ENCODE measurements at places on chromosomes 12 and 14.

DNA sequence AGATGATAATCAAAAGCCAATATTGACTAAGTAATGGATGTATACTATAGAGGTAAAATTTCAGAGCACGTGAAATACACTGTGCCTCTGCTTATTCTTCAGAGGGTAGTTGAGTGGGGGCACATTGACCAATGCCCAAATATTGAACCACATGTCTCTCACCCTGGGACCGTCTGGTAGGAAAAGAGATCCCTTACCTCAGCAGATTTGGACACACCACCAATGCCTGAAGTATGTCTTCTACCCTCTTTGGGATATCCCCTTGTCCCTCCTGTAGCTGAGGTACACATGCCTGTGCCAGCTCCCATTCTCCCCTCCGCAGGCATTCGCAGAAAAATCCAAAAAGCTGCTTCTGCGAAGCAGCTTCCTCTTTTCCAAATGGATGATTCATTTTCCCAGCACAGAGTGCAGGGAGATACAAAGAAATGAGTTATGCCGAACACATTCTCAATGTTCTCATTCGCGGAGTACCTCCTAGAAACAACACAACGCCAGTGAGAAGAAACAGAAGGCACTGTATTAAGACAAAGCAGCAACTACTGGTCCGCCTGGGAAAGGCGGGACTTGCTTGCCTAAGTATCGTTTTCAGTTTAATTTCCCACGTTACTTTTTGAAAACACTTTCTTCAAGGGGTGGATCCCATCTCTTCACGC is 691 bp downstream of the ZFYVE26 start:
- DNase-seq = no peak

DNA sequence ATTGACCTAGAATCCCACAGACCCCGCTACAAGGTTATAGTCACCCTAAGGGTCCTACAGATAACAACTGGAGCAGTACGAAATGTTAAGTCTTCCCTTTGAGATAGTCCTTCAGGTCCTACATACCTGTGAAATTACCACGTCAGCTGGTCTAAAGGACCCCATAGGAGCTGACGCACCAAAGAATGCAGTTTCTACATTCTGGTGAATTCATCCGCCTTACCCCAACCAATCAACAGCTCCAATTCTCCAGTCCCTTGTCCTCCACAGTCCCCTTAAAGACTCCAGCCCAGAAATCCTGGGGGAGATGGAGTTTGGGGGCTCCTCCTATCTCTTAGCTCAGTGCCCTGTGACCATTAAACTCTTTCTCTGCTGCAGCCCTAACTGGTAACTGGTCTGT is 36.2 kb upstream of the PRMT8 start:
- DNase-seq = no peak

GRCh38 chr14:76867516-76868453 is 41.6 kb downstream of the LRRC74A start:
- DNase-seq = no peak

GRCh38 chr12:104653730-104654664 is 197.2 kb downstream of the CHST11 start:
- no peak for DNase-seq

DNA sequence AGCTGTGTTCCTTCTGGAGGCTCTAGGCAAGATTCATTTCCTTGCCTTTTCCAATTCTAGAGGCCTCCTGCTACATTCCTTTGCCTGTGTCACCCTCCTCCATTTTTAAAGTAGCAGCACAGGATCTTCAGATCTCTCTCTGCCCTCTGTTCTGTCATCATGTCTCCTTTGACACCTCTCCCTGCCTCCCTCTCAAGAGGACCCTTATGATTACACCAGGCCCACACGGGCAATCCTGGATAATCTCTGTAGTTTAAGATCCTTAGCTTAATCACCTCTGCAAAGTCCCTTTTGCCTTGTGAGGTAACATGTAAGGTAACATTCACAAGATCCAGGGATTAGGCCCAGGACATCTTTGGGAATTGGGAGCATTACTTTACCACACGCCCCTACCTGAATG is 155.2 kb downstream of the SYNE2 start:
- no peak for DNase-seq

GRCh38 chr14:86596024-86596423 is 1066.1 kb downstream of the FLRT2 start:
- no peak for DNase-seq

DNA sequence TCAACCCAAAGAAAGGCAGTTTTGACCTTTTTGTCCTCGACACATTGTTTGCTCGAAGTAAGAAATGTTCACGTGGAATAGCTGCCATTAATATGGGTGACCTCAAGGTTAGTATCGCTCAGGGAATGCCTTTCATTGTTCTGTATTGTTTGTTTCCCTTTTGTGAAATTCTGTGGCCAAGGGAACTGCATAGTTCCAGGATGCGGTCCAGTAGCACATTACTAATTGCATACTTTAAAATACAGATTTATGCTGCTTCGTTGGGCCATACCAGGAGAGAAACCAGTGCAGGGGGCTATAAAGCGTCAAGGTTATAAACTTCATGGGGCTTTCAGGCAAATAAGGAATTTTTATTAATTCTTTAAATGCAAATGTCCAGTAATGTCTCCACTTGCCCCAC is 73.3 kb upstream of the USP44 start:
- no peak for DNase-seq

GRCh38 chr14:59020382-59020781 is 168.1 kb upstream of the DAAM1 start:
- no peak for DNase-seq

GRCh38 chr12:13022851-13023271 is 21.3 kb upstream of the FAM234B start:
- DNase-seq = no peak

DNA sequence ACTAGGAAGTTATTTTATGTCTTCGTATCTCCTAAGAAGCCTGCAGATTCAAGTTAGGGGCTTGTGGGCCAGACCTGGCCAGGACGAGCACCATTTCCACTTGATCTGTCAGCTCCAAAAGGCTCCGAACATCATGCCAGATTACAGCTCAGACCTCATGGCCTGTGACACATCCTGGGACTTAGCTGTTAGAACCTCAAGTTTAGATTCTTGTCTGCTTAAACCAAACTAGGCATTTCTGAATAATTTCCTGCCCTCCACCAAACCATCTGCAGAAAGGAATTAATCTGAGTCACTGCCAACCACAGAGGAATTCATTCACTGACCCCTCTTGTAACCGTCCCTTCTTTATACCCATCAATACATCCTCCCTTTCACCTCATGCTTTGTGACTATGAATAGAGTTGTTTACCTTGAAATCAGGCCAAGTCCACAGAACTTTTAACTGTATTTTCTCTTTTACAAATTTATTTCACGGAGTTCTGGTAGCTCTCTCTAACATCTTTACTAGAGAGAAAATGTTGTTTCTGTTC is 120.3 kb downstream of the FBXL14 start:
- no peak for DNase-seq

GRCh38 chr12:77742631-77743030 is 88.1 kb upstream of the NAV3 start:
- DNase-seq = no peak

DNA sequence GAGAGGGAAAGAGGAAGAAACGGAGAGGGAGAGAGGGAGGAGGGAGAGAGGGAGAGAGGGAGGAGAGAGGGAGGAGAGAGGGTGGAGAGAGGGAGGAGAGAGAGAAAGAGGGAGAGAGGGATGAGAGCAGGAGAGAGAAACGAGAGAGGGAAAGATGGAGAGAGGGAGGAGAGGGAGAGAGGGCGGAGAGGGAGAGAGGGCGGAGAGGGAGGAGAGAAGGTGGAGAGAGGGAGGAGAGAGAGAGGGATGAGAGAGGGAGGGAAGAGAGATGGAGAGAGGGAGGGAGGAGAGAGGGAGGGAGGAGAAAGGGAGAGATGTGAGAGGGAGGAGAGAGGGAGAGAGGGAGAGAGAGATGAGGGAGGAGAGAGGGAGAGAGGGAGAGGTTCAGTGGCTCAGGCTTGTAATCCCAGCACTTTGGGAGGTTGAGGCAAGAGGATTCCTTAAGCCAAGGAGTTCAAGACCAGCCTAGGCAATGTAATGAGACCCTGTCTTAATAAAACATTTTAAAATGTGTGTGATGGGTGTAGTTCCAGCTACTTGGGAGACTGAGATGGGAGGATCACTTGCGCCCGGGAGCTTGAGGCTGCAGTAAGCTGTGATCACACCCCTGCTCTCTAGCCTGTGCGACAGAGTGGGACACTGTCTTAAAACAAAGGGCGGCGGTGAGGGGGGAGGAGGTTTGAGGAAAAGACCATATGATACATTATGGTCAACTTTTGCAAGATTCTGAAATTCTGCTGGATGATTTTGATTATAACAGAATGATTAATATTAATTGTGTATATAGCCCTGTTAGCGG is 21.3 kb upstream of the SNRPF start:
- no peak for DNase-seq

GRCh38 chr12:108133482-108133881 is 4.4 kb downstream of the WSCD2 start:
- no peak for DNase-seq

- no peak for DNase-seq
Observed at GRCh38 chr12:30437044-30437443, 258.6 kb downstream of the IPO8 start.

DNA sequence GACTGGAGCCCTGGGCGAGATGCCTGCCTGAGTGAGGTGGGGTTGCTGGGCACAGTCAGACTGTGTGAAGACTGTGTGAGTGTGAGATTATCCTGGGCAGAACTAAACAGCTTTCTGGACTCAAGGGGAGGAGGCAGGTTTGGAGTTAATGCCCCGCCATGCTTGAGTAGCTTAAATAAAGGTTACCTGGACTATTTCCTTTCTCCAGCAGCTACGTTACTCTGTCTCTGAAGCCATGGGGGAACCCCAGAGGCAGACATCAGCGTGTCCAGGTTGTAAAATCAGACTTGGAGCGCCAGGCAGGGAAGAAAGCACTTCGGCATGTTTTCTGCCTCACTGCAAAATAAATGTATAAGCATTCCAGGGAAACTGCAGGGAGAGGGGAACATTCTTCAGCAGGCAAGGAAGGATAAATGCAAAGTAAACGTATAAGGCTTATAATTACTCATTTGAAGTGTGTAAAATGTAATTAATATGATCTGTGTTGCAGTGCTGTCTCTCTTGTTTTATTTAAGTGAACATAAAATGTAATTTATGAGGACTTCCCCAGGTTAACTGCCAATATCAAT is 129.7 kb downstream of the CHST11 start:
- no peak for DNase-seq

- no peak for DNase-seq
Observed at GRCh38 chr12:16352481-16352880, 5.0 kb downstream of the MGST1 start.

Measured in osteocyte (in vitro differentiated cells).